ENCODE measurements at places on chromosomes 12 and 14.

DNA sequence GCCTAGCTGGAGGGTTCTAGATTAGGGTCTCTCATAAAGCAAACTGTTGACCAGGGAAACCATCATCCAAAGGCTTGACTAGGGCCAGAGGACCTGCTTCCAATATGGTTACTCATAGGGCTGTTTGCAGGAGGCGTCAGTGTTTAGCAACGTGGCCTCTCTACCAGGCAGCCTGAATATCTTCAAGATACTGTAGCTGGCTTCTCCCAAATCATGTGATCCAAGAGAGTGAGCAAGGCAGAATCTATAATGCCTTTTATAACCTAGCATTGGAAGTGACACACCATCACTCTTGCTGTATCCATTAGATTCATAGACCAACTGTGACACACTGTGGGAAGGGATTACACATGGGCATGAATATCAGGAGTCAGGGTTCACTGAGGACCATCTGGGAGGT is 17.3 kb downstream of the TPH2 start:
- no peak for DNase-seq

GRCh38 chr12:50053583-50053982 is 3.8 kb upstream of the ASIC1 start:
- no peak for DNase-seq

GRCh38 chr14:75881994-75882393 is 99.8 kb downstream of the TGFB3 start:
- DNase-seq, result no peak

DNA sequence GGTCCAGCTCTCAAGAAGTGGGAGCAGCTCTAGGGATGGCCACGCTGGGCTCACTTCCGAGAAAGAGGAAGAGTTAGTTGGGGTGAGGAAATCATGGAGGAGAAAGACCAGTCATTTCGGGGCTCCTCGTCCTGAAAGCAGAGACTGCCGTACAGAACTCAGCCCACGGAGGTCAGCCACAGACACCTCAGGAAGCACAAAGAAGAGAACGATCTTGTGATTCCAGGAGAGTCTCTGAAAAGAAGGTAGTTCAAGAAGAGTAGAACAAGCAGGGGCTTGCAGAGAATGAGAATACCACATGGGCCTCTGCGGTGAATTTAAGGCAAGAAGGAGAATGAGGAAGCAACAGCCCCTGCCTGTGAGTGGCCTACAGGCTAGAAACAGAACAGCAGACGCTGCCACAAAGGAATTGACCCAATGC is 311.9 kb downstream of the CACNA1C start:
- DNase-seq, result no peak

DNA sequence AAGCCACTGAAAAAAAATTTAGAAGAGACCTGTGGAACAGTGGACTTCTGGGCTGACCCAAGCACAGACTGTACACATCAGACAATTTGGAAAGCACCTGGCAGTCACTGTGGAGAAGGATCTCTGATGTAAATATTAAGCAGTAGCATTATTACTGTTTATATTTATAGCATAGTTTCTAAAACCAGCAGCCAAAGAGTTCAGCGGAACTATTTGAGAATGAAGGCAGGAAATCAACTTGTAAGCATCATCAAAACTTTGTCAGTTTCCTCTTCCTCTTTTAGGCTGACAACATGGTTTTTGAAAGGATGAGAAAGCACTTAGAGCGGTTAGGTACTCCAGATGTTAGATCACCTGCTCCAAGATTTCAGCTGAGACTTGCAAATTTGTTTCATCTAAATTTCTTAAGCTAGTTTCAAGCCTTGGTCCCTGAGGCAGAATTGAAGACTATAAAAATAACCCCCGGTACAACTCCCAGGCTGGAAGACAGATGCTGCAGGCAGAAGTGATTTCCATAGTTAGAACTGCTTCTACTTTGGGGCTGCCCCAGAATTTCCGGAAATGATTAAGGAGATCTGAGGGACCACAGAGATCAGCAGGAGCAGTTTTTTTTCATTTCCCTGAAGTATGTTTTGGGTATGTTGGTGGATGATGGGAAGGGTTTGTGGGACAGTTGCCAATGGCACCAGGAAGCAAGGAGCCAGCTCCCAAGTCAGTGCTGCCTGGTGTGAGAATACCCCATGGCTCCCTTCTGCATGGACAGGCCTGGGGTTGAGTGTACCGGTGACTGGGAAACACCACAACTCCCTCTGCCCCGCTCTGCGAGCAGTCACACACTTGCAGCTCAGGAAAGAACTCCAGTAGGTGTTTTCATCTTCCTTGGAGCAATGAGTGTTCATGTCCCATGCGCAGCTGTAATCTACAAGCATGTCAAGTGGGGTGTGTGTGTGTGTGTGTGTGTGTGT is 354.5 kb downstream of the NUAK1 start:
- DNase-seq, result peak; percentile 74

DNA sequence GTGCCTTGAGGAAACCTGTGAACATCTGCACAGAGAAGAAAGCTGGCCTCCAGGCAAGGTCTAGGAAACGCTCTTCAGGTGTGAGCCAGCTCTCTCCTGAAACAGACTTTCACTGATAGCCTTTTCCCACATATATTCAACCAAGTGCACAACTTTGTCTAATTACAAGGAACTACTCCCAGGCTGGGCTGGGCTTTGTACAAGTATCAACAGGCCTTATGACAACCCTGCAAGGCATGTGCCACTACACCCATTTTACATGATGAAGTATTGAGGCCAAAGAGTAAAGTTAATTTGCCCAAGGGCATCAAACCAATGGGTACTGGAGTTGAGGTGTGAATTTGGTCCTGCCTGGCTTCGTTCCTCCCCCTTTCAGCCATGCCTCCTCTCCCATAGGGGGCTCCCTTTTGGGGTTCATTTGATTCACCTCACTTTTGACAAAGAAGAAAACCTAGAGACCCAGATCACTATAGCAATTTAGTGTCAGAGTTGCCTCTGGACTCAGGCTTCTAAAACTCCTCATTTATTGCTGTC is 2.1 kb downstream of the CSRP2 start:
- no peak for DNase-seq

- DNase-seq, result no peak
Observed at GRCh38 chr14:34087571-34087970, 136.7 kb upstream of the EGLN3 start.

- no peak for DNase-seq
Observed at GRCh38 chr12:5514016-5514415, 82.1 kb downstream of the NTF3 start.

DNA sequence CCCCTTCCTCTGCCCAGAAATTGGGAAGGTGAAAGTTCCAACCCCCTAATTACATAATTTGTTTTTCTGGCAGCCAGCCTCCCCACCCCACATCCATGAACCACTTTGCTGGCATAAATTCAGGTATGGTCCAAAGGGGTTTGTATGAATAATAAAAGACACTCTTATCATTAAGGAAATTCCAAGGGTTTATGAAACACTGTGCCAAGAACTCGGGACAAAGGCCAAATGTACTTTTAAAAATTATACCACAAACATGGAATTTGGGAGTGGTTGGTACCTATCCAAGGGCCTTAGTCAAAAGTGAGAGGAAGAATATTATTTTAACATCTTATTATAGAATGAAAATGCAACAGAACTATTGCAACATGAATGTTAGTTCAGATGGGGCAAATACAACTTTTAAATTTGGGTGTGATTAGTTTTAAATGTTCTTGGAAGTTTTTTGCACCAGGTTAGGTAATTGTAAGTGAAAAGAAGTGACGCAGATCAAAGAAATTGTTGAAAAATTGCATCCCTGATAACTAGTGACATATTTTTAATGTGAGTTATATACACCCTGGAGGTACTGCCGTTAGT is 217.8 kb downstream of the TMEM117 start:
- DNase-seq, result no peak

GRCh38 chr12:131583090-131583712 is 127.7 kb upstream of the SFSWAP start:
- no peak for DNase-seq

- DNase-seq, result no peak
Observed at GRCh38 chr14:64706593-64707193, 2.5 kb downstream of the PLEKHG3 start.

- DNase-seq, result no peak
Observed at GRCh38 chr14:68853749-68854148, 60.9 kb upstream of the ZFP36L1 start.

GRCh38 chr12:104249017-104249416 is 33.4 kb downstream of the TXNRD1 start:
- no peak for DNase-seq

DNA sequence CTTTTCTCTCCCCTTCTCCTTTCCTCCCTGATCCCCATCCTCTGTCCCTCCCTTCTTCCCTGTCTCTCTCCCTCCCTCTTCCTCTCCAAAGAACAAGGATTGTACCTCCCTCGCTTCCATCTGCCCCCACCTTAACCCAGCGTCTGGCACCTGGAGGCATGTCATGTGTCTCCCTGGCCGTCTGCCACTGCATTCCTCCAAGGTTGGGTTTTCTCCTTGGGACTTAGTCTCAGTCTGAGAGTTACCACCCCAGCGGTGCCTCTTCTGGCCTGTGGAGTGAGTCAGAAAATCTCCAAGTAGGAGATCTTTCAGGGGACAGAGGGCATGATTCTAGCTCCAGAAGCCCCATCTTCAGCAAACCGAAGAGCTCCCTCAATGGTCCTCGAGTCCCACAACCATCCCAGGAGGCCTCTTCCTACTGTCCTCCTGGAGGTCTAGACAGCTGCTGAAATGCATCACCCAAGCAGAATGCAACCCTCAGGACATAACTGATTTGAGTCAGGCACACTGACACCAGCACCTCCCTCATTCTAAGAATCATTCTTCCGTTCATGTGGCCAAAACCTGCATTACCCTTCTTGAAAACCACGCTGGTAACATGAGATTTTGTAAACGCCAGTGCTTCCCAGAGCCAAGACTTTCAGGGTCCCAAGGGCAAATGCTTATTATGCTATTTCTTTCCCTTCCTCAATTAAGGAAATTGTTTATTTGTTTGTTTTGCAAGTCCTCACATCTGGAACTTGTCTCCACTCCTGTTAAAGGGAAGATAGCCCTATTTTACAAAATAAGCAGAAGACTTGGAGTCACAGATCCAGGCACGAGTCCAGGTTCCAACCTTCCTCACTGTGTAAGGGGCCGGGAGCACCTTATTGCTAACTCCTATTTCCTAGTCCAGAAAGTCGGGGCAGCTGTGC is 463.2 kb downstream of the BCL11B start:
- no peak for DNase-seq

DNA sequence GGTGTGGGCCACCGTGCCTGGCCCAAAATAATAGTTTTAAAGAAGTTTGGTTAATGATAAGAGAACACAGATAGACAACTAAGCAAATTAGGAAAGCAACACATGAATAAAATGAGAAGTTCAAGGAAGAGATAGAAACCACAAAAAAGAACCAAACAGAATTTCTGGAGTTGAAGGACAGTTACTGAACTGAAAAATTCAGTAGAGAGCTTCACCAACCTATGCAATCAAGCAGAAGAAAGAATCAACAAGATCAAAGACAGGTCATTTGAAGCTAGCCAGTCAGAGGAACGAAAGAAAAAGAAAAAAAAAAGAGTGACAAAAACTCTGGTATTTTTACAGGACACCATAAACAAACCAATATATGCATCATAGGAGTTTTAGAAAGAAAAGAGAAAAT is 15.4 kb upstream of the KRT83 start:
- no peak for DNase-seq

DNA sequence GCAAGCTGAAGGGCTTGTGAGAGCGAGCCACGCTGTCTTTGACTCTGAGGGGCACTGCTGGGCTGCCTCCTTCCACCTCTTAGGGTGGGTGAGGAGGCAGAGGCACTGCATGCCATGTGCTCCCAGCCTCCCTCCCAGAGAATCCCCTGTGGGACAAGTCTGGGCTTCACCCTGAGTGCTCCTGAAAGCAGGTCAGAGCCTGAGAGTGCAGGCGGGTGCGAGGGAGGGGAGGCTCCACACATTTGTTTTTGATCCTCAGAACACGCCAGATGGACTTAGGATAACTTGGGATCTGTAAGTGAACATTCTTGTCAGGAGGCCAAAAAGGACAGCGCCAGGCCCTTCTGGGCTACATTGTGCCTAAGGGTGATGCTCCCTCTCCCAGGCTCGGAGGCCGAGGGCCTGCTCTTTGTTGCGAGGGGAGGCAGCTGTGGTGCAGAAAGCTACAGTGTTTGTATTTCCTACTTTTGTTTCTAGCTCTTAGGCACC is 155.4 kb downstream of the TMX1 start:
- DNase-seq, result no peak

- no peak for DNase-seq
Observed at GRCh38 chr12:13428538-13429265, 232.2 kb downstream of the EMP1 start.

GRCh38 chr12:82952946-82953345 is 266.2 kb downstream of the TMTC2 start:
- no peak for DNase-seq

DNA sequence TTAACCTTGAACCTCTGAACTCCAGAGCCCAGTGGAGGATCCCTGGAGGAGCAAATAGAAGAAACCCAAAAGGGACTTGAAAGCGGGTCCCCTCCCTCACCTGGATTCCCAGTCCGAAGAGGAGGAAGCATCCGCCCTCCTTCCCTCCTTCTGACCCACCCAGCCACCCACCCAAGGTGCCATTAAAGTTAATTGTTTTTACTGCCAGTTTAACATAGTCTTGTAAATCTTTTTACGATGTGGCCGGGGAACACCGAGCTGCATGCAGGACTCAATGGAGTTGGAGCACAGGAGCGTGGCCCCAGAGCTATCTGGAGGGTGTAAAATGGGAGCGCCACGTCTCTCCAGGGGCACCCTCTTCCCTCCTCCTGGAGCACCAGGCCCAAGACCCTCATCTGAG is 49.9 kb upstream of the TBX3 start:
- no peak for DNase-seq

GRCh38 chr14:96304956-96305355 is 48.9 kb downstream of the BDKRB1 start:
- no peak for DNase-seq

DNA sequence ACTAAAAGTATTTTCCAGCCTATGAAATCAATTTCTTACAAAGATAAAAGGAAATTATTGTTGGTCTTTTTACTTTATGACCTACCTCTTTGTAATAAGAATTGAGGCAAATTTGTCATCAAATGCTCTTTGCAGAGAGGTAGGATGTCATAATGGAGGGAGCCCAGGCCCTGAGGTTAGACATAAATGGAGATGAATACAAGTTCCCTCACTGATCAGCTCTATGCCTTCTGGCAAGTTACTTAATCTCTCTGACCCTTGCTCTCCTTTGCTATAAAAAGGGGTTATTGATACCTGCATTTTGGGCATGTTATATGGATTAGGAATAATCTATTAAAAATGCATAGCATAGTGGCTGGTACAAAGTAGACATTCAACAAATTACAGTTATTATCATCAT is 146.9 kb upstream of the KRR1 start:
- DNase-seq, result no peak

- no peak for DNase-seq
Observed at GRCh38 chr12:106814714-106815113, 40.2 kb downstream of the RIC8B start.

- DNase-seq, result peak; percentile 20
Observed at GRCh38 chr14:72699852-72700257, 194.0 kb downstream of the DPF3 start.

All from germinal center (tissue), 1 donor.